Caki2 (cell line): ENCODE measurements at places on chromosomes 7 and 10. TPM values are rescaled to one million over a fixed set of nuclear protein-coding genes. Genes with fewer than 3 reads are reported as not detected.
A peak's percentile ranks its signal among the peaks of the same experiment; 100 is the strongest.

Gene FFAR4
- not detected in 2 replicates for total RNA-seq

- DNase-seq, result no peak
Measured at GRCh38 chr10:96390460-96390864, 31.7 kb upstream of the OPALIN start.

DNA sequence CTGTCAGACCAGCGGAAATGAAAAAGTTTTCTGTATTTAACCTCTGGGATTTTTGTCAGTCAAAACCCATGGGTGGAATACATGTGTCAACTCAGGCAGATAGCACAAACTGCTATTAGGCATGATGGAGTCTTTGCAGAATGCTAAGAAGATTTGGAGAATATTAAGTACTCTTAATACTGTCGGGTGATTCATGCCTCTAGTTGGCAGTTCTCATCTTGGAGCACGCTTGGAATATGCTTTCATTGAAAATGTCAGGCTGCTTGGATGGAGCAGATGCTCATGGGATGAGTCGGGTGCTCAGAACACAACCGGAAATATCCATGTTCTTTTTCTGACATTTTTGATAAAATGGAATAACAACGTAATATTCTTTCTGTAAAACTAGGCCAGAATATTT, 27.6 kb upstream of the PRKG1 start:
- DNase-seq, result no peak

Gene ZNF365
- 3.4 and 10.1 TPM in 2 replicates for total RNA-seq

DNA sequence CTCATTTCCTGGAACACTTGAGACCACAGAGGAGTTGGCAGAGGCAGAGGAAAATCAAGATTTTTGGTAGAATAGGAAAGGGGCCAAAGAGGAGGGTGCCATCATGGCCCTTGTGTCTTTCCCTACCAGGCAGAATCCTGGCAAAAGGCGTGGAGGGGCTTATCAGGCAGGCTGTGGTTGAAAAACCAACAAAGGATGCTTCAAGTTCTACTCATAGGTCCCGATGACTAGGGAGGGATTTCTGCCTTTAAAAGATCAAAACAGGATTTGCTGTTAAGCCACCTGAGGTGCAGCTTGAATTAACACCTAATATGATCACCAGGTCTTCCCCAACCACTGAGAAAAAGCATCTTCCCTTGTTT, 45.7 kb downstream of the BPGM start:
- no peak for DNase-seq

Gene DGKB
- total RNA-seq, result not detected in 2 replicates

GRCh38 chr10:99537989-99538917, 5.5 kb downstream of the NKX2-3 start:
- DNase-seq, result no peak

Gene ZNF786
- 5.9 and 11.6 TPM in 2 replicates for total RNA-seq

Gene ZNF117
- 0.81 and 1.1 TPM in 2 replicates for total RNA-seq

DNA sequence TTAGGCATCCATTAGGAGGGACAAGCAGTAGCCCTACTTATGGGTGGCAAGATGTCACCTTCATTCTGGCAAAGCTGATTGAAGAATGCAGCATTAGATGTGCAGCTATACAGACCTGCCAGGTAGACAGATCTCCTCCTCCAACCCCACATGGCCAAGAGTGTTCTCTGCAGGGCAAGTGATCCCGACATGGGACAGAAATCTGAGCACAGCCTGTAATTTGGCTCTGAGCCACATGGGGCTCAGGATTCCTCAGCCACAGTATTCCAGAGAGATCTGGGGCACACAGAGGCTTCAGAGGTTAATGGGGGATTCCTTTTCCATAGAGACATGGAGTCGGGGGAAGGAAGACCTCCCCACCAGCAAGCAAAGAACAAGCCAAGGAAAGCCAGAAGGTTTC, 58.7 kb upstream of the GDF10 start:
- DNase-seq, result no peak

- DNase-seq, result peak; percentile 64
Measured at GRCh38 chr7:79317728-79318127, 135.7 kb downstream of the MAGI2 start.

- DNase-seq, result no peak
Measured at GRCh38 chr10:77820349-77820748, 106.2 kb downstream of the DLG5 start.

- DNase-seq, result no peak
Measured at GRCh38 chr7:154879629-154880028, 123.3 kb downstream of the PAXIP1 start.

GRCh38 chr10:124592101-124592500, 130.5 kb downstream of the LHPP start:
- DNase-seq, result no peak

Gene KIF5B
- total RNA-seq, result 28.8 and 33.6 TPM in 2 replicates

Gene CPA1
- not detected in 2 replicates for total RNA-seq

DNA sequence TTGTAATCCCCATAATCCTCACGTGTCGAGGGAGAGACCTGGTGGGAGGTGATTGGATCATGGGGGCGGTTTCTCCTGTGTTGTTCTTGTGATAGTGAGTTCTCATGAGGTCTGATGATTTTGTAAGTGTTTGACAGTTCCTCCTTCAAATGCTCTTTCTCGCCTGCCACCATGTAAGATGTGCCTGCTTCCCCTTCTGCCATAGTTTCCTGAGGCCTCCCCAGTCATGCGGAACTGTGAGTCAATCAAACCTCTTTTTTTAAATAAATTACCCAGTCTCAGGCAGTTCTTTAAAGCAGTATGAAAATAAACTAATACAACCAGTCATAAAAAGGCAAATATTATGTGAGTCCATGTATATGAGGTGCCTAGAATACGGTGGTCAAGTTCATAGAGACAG, 87.5 kb downstream of the FRMD4A start:
- DNase-seq, result peak; percentile 23

DNA sequence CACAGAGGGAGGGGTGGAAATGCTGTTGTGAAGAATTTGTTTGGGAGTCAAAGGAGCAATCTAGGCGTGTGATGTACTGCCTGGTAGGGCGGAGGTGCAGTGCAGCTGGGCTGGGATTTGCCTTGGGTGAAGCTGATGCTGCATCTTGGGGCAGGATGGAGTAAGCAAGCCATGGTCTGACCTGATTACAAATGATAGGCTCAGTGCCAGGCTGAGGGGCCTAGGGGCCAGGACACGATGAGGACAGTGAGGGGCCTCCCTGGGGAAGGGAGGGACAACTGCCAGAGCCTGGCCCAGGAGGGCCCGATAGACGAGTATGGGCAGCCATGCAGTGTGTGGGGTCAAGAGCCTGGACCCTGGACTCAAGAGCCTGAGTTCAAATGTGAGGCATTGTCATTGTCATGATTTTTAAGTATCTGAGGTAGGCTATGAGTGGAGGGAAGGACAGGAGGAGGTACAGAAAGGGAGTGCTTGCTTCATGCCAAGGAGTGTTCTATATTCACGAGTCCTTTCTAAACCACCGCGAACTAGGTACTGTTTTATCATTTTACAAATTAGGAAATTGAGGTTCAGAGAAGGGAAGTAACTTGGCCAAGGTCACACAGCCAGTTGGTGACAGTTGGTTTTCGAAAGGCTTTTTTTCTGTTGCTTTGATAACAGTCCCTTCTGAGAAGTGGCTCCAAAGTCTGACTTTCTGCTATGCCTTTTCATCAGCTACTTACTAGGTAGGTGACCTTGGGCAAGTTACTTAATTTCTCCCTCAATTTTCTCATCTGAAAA, 29.7 kb downstream of the HIF1AN start:
- DNase-seq, result no peak

DNA sequence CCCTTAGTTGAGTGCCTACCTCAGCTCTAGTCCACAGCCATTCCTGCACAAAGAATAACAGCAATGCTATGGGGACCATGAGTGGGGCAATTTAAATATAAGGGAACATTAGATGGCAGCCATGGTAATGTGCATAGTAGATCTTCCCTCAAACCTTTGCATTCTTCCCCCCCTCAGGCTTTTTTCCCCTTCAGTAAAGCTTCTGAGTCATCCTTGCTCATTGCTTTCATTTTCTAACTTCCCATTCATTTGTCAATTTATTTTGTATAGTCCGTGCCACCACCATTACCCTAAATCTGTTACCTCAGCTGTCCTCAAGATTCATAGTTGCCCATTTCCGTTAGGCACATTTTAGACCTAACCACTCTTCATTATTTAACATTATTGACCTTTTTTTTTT, 10.7 kb downstream of the HECTD2 start:
- no peak for DNase-seq

- DNase-seq, result no peak
Measured at GRCh38 chr10:21317902-21318301, 207.6 kb downstream of the SKIDA1 start.

Gene OGDH
- 33.4 and 56.0 TPM in 2 replicates for total RNA-seq

- no peak for DNase-seq
Measured at GRCh38 chr7:20438694-20439376, 108.1 kb downstream of the ITGB8 start.

- DNase-seq, result no peak
Measured at GRCh38 chr7:141960687-141961422, 12.7 kb downstream of the TAS2R38 start.

Gene EPHB6
- total RNA-seq, result 4.0 and 6.5 TPM in 2 replicates

DNA sequence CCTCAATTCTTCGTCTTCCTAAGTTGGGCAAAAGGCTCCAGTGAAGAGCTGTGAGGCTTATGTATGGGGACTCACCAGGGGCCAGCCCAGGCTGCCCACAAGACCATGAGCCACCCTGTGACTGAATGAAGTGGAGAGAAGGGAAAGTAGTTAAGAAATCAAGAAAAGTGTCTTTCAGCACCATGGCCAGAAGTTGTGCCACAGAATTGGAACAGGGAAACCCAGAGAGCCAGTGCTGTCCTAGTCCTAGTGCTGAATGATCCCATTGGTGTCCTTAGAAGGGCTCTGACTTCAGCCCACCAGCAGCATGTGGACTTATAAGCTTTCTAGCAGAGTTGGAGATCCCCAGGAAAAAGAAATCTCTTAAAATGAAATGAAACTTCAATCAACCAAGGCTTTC, 37.0 kb upstream of the CCSER2 start:
- peak; percentile 48 for DNase-seq

DNA sequence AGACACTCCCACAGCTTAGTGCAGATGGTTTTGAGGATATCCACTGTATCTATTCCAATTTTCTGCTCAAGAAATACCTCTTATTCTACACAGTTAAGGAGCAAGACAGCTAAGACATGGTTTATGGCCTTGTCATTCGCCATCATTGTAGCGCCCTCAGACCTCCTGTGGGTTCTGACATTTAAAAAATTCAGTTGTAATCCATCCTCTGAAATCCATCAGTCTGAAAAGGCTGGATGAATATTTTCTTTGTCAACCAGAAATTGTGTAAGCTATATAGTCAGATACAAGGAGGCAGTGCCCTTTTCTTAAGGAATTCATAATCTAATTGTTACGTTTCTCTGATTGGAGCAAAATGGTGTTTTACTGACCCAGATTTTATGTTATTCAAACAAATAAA, 353.6 kb downstream of the GALNT17 start:
- DNase-seq, result no peak

Gene SERPINE1
- 36.7 and 42.4 TPM in 2 replicates for total RNA-seq

DNA sequence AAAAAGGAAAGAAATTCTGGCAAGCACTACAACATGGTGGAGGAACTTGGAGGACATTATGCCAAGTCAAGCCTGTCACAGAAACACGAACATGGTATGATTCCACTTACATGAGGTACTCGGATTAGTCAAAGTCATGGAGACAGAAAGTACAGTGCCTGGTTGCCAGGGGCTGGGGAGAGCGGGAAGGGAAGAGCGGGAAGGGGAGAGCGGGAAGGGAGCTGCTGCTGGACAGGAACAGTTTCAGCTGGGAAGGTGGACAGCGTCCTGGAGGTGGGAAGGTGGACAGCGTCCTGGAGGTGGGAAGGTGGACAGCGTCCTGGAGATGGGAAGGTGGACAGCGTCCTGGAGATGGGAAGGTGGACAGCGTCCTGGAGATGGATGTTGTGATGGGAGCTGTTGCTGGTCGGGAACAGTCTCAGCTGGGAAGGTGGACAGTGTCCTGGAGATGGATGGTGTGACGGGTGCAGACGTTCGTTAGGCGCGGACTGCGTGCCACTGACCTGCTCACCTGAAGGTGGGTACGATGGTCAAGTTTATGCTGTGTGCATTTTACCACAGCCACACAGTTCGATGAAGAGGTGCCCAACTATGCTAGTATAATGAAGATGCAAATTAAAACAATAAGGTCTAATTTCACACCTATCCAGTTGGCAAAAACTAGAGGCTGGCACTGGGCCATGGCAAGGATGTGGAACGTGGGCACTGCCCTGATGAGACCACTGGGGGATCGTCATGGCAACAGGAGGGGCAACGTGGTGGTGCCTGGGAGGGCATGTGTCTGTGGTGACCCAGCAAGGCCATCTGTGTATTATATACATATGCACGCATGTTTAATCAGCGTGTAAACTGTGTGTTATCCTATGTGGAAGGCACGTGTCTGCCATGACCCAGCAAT, 103.8 kb downstream of the NKX6-2 start:
- DNase-seq, result no peak

DNA sequence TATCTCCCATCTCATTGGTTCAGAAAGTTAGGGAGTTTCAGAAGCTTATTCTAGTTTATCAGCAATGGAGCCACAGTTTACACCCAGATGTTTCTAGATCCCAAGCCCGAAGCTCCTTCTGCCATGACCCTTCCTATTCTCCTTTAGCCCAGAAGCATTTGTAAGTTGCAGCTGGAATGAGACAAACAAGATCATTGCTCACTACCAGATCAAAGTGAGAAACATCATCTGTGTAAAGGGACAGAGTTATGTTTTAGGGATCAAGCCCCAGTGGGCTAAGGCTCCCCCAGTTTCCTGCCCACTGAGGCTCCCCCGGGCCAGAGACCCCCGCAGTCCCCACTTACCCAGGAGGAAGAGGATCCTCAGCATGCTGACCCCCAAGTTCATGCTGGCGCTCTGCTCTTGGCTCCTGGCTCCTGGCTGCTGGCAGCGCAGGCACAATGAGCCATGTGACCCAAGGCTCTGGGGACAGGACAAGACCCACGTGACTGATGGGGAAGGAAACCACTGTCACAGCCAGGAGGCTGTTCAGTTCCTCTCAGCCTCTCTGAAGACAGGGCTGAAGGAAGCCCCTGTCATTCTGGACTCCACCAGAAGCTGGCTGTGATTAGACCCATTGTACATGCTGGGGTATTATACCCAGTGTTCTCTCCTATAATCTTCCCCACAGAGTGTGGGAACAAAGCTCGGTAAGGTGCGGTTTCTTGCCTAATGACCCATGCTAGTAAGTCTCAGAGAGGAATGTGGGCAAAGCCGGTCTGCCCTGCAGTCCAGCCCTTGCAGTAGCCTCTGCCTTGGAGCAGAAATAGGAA, at the start of gene TMEM273:
TMEM273 (minus strand) TSS at position 442 of the 812 bp plus-strand sequence; CDS start at position 387, 55 bp downstream.
- peak; percentile 79 for DNase-seq

Gene FAM237B
- not detected in 2 replicates for total RNA-seq
